Right renal cortex interstitium (tissue), 3 donors: ENCODE measurements at places on chromosomes 1 and 21.

- no peak for DNase-seq
Measured at GRCh38 chr1:106456832-106457231, 599.6 kb upstream of the PRMT6 start.

DNA sequence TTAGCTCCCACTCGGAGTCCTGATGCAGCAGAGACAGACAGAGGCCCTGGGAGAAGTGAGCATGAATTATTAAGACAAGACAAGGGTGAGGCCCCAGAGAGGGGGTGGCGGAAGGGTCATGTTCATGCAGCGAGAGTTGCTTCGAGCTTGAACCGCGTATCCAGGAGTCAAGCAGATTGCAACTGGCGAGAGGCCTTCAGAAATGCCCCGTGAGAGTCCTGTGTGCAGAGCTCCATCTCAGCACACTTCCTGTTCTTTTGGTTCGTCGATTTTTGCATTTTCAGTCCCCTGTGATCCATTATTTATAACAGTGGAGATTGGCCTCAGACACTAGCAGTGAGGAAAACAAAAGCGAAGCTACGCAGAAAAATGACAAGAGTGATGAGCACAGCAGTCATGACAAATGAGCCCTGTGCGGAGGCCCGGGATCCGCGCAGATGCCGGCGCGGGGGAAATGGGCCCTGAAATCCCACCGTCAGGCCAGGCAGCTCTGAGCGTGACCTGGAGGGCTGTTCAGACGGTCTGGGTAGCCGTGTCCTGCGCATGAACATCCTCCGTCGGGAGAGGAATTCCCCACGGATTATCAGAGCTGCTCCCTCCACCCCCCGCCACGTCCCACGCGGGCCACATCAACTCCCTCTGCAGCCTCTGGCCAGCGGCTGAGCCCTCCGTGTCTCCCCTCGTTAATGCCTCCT lies 15.0 kb downstream of the PDE9A start:
- DNase-seq = no peak

DNA sequence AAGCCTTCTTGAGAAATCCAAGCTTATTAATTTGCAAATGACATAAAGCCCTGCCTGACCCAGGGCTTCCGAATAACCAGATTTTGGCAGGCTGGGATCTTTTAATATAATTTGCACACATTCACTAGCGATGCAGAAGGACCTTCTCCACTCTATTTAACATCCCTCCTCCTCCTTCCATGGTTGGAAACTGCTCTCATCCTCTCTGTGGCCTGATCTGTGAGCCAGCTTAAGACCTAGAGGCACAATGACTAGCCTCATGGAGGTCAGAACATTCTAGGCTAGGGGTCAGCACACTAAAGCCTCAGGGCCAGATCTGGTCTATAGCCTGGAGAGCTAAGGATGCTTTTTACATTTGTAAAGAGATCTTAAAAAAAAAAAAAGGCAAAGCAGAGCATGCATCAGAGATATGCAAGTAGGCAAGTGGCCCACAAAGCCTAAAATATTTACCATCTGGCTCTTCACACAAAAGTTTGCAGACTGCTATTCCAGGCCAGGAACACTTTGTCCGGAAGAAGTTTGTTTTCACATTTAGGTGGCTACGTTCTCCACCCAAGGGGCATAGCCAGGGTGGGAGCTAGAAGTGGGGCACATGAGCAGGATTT lies 138.2 kb upstream of the HMGB4 start:
- DNase-seq = no peak

DNA sequence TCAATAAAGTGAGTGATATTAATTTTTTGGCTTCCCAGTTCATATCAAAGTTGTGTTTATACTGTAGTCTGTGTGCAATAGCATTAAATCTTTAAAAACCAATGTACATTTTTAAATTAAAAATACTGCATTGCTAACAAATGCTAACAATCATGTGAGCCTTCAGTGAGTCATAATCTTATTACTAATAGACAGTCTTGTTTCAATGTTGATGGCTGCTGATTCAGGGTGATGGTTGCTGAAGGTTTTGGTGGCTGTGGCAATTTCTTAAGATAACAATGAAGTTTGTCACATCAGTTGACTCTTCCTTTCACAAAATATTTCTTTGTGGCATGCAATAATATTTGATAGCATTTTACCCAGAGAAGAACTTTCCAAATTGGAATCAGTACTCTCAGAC lies 109.0 kb downstream of the ZMYM4 start:
- DNase-seq = no peak

DNA sequence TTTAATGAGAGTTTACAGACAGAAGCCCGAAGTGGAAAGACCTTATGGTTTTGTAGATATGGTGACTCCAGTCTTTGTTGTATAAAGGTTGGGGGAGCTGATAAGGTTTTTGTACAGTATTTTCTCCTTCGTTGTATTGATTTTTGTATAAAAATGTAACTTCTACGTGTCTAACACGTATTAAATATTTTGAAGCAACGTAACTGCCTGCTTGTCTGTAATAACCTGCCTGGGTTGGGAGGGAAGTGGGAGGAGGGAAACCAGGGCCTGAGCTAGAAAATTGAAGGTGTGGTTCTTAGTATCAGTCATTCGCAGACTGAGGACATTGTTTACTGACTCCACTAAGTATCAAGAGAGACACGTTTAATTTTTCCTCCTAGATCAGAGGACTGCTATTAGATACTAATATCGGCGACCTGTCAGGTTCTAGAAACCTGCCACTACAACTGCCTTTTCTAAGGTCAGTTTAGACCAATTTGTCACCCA lies 2.2 kb downstream of the IER5 start:
- no peak for DNase-seq

DNA sequence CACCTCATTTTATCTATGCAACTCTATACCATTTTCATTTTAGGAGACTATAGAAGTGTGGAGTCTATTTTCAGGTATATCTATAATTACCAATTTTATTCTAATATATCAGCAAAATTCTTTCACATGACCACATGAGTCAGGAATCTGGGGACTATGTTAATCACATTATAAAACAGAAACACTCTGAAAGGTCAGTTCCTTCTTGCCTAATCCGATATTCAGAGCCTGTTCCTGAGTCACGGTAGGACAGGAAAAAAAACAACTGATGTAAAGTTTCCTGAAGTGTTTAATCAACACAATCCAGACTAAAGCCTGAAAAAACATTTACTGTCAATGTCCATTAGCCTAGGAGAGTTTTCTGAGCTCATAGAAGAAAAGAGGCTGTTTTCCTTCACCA lies 1902.3 kb downstream of the NCAM2 start:
- DNase-seq = no peak

GRCh38 chr21:31262728-31263127 lies 81.3 kb downstream of the TIAM1 start:
- no peak for DNase-seq

DNA sequence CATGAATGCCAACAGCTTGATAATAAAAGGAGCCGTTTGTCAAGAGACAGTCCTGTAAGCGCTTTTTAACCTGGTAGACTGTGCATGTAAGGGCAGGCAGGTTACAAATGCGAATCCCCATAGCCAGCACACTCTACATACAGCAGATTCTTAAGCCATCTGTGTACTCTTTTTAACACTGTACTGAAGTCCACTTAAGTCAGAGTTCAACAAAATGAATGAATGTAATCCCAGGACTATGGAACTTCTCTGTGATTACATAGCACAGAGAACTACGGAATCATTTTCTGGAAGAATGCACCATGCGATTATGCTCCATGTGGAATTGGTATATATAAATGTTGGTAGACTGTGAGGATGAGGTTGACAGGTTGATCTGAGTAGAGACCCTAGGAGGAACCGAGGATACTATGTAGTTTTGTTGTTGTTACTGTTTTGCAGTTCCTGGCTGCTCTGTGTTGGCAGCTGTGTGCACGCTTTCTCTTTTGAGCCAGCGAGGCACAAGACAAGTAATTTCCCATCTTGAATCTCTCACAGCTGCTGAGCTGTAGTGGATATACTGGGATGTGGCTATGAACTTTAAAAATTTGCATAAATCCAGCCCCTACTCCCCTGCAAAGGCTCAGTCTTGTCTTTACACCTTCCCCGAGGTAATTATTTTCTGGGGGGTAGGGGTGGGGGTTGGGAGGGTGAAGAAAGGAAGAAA lies 21.9 kb downstream of the LRRC8D start:
- DNase-seq = no peak

- DNase-seq = no peak
Measured at GRCh38 chr1:229557200-229557850, 1.2 kb downstream of the ABCB10 start.

DNA sequence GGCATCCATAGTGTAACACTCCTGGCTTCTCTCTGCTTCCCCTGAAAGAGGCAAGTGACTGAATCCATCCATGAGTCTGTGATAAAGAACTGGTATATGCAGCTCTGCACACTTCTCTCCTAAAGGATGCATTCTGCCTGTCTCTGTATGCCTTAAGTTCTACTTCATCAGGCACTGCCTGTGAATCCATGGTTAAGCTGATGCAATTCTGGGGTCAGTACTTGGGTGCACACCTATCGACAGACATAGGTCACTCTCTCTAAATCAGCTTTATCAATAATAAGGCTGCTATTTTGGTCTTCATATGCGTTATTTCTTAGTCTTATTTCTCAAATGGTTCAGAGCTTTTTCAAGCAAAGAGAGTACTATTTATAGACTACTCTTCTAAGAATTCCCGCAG lies 32.7 kb upstream of the PTP4A2 start:
- no peak for DNase-seq

- DNase-seq = no peak
Measured at GRCh38 chr1:66489972-66490601, 43.9 kb upstream of the SGIP1 start.

GRCh38 chr1:5451671-5452070 lies 540.6 kb downstream of the NPHP4 start:
- no peak for DNase-seq

- peak; percentile 36 for DNase-seq
Measured at GRCh38 chr1:42035205-42035829, 116.6 kb upstream of the HIVEP3 start.

GRCh38 chr1:44326024-44326701 lies 28.9 kb downstream of the ERI3 start:
- no peak for DNase-seq

DNA sequence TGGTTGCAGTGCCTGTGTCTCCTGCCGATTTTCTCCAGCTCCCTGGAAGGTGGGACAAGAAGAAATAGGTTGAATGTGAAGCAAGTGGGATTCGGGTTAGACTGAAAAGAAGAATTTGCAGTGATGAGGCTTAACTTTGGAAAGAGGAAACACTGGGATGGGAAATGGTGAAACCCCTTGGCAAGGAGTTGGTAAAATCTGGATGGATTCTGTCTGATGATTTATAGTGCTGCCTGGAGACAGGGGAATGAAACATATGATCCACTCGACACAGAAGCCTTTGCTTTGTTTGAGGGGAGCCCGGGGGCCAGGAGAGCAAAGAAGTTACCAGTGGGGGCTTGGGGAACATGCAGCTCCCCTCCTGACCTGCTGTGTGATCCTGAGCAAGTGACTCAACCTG lies 67.2 kb downstream of the UBIAD1 start:
- no peak for DNase-seq

GRCh38 chr1:57146100-57146499 lies 180.3 kb upstream of the C8B start:
- no peak for DNase-seq
